Activated naive CD8-positive, alpha-beta T cell treated with anti-CD3 and anti-CD28 coated beads, Interleukin-2, amount 10 ng/mL, durations not matched to agents 7 days and 5 days (primary cell): ENCODE measurements at places on chromosomes 3 and 15. TPM values are rescaled to one million over a fixed set of nuclear protein-coding genes. Genes with fewer than 3 reads are reported as not detected.
A peak's percentile ranks its signal among the peaks of the same experiment; 100 is the strongest.

GRCh38 chr3:154615471-154615870 lies 185.5 kb upstream of the GPR149 start:
- H3K27me3 ChIP-seq, result no peaks in the 10 kb centered on the region
- no peaks in the 10 kb centered on the region for H3K4me1 ChIP-seq
- H3K27ac ChIP-seq, result no peak overlapping the region
- H3K36me3 ChIP-seq, result no peaks in the 10 kb centered on the region

The NCK1 gene
- 37.2 TPM for total RNA-seq

GRCh38 chr3:120033596-120033995 lies 60.7 kb downstream of the GSK3B start:
- peaks cover 39% of the 10 kb centered on the region for H3K36me3 ChIP-seq
- no peak overlapping the region for H3K4me3 ChIP-seq
- peaks cover 20% of the 10 kb centered on the region for H3K4me1 ChIP-seq

The FEZF2 gene
- total RNA-seq, result not detected

The PLCB2 gene
- total RNA-seq, result 174 TPM

DNA sequence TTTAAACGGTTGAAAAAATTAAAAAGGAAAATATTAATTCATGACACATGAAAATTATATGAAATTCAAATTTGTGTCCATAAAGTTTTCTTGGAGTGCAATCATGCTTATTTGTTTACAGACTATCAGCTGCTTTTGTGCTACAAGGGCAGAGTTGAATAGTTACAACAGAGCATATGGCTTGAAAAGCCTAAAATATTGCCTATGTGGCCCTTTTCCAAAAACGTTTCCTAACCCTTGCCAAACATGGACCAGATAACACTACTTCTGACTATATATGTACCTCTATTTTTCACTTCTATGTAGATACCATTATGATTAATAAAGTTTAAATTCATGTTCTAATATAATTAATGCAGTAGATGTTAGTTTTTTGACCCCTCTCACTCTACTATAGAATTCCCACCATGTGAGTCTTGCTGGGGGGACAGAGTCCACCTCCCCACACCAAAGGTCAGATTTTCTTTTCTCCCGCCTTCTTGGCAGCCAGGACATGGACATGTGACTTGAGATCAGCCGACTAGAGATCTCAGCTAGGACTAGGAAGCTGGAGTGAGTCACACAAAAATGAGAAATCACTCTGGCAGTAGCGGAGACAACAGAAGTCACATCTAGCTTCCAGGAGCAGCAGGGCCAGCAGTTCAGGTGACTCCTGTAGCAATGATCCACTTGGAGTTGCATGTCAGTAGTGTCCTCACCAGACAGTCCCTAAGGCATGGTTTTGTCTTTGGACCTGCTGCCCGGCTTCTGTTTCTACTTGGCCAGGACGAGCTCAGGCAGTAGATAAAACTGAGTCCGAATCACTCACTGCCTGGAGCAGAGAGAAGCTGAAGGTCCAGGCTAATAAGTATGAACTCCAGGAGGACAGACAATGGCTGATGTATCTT lies 22.4 kb downstream of the CIAO2A start:
- H3K27ac ChIP-seq, result peak overlapping the region; percentile 16
- no peaks in the 10 kb centered on the region for H3K27me3 ChIP-seq
- peaks cover 9% of the 10 kb centered on the region for H3K36me3 ChIP-seq
- peaks cover 18% of the 10 kb centered on the region for H3K4me1 ChIP-seq
- DNase-seq, result no peak

- no peaks in the 10 kb centered on the region for H3K4me1 ChIP-seq
- H3K27ac ChIP-seq, result no peak overlapping the region
These were observed 17.2 kb upstream of the CRABP1 start for GRCh38 chr15:78322724-78323521.

The LIPH gene
- not detected for total RNA-seq

GRCh38 chr3:83524901-83525300 lies 1433.9 kb upstream of the CADM2 start:
- H3K4me1 ChIP-seq, result no peaks in the 10 kb centered on the region
- H3K27ac ChIP-seq, result no peak overlapping the region
- no peaks in the 10 kb centered on the region for H3K36me3 ChIP-seq
- H3K27me3 ChIP-seq, result no peaks in the 10 kb centered on the region

GRCh38 chr3:50324351-50325112 lies 2.0 kb upstream of the HYAL2 start:
- no peaks in the 10 kb centered on the region for H3K27me3 ChIP-seq
- peak; percentile 78 for DNase-seq
- peak overlapping the region; percentile 45 for H3K27ac ChIP-seq
- peaks cover 24% of the 10 kb centered on the region for H3K4me1 ChIP-seq
- H3K4me3 ChIP-seq, result no peak overlapping the region

DNA sequence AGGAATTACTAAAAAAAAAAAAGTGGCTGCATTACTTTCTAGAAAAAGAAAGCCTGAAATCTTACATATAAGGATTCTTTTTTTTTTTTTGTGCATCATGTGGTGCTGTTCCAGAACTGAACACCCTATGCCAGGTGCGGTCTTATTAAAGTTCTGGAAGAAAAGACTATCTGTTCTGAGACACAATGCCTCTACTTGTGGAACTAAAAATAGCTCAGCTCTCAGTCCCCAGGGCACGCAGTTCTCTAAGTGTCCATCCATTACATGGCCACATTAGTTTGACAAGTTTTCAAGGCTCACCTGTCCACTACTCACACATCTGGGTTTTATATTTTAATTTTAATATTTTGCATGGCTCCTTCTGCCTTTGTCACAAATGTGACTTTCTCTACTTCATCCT lies 126.6 kb upstream of the ADAMTS9 start:
- no peaks in the 10 kb centered on the region for H3K4me1 ChIP-seq
- H3K36me3 ChIP-seq, result no peaks in the 10 kb centered on the region
- no peaks in the 10 kb centered on the region for H3K27me3 ChIP-seq
- H3K4me3 ChIP-seq, result no peak overlapping the region
- DNase-seq, result no peak

- DNase-seq, result no peak
- peaks cover 24% of the 10 kb centered on the region for H3K4me1 ChIP-seq
- no peak overlapping the region for H3K4me3 ChIP-seq
- no peak overlapping the region for H3K27ac ChIP-seq
- H3K36me3 ChIP-seq, result peaks cover 22% of the 10 kb centered on the region
These were observed 36.7 kb downstream of the POC1A start for GRCh38 chr3:52117537-52117936.

The C3orf85 gene
- not detected for total RNA-seq

- H3K27ac ChIP-seq, result no peak overlapping the region
- H3K36me3 ChIP-seq, result no peaks in the 10 kb centered on the region
- no peak overlapping the region for H3K4me3 ChIP-seq
These were observed 117.0 kb downstream of the P3H2 start for GRCh38 chr3:190003681-190004123.

DNA sequence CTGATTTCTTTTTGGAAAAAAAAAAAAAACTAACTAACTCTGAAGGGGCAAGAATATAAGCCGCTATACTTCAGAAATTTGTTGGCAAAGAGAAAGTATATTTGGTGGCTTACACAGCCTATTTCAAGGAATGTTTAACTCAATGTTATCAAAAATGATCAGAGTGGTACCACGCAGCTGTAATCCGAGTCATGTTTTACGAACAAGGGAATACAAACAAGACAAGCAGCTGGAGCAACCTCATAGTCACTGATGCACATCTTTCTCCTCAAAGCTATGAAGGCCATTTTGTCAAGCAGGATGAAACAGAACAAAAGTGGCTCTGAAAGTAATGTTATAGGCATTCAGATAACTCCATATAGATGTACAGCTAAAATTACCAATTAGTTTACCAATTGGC lies 81.2 kb downstream of the SCAPER start:
- no peak for DNase-seq
- no peak overlapping the region for H3K27ac ChIP-seq
- peaks cover 7% of the 10 kb centered on the region for H3K4me1 ChIP-seq

The TIMP4 gene
- not detected for total RNA-seq

The NIT2 gene
- total RNA-seq, result 43.5 TPM

- H3K27ac ChIP-seq, result peak within 1 kb of the TSS; percentile 92
- H3K4me1 ChIP-seq, result peaks cover 42% of the 10 kb centered on the region
- H3K4me3 ChIP-seq, result peak within 1 kb of the TSS; percentile 92
- H3K27me3 ChIP-seq, result no peaks in the 10 kb centered on the region
- no peak for DNase-seq
- peaks cover 39% of the 10 kb centered on the region for H3K36me3 ChIP-seq
These were observed at the start of gene ATP8B4 for GRCh38 chr15:50119063-50120040. Gene ATP8B4, minus strand, starts transcription at chr15:50119233. Its CDS starts 12,267 bp downstream, at chr15:50106966.

The SLC28A2 gene
- total RNA-seq, result not detected

- no peaks in the 10 kb centered on the region for H3K27me3 ChIP-seq
- H3K4me3 ChIP-seq, result peak overlapping the region; percentile 94
- H3K36me3 ChIP-seq, result peaks cover 36% of the 10 kb centered on the region
- H3K4me1 ChIP-seq, result peaks cover 41% of the 10 kb centered on the region
- peak; percentile 45 for DNase-seq
These were observed 631 bp downstream of the UBR1 start for GRCh38 chr15:43105077-43105736.

DNA sequence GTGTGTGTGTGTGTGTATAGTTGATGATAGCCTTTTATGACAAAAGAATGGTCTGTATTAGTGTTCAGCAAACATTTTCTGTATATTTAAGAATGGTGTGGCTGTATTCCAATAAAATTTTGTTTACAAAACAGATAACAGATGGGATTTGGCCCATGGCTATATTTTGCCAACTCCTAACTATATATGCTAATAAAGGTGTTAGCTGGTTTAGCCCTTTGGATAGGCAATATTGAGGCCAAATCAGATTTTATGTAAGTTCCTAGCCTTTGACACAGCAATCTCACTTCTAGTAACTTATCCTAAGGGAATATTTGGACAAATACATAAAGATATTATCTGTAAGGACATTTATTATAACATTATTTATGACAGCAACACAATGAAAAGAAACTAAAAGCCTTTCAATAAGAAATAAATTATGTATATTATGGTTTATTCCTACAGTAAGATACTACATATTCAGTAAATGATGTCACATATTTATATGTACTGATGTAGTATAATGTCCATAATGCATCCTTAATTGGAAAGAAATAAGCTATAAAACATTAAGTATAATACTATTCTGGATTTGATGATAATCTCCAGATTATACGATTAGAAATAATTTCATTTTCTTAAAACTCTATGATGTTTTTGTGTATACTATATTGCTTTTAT lies 264.0 kb downstream of the RBMS3 start:
- no peaks in the 10 kb centered on the region for H3K36me3 ChIP-seq
- H3K27me3 ChIP-seq, result peaks cover 4% of the 10 kb centered on the region
- H3K4me1 ChIP-seq, result no peaks in the 10 kb centered on the region
- H3K4me3 ChIP-seq, result no peak overlapping the region

- H3K4me1 ChIP-seq, result peaks cover 2% of the 10 kb centered on the region
- no peak overlapping the region for H3K4me3 ChIP-seq
- no peaks in the 10 kb centered on the region for H3K36me3 ChIP-seq
- H3K27me3 ChIP-seq, result no peaks in the 10 kb centered on the region
- no peak overlapping the region for H3K27ac ChIP-seq
- no peak for DNase-seq
These were observed 557.5 kb downstream of the GOLGA6L6 start for GRCh38 chr15:19984101-19984500.

GRCh38 chr3:42814914-42815507 lies 5.8 kb downstream of the ACKR2 start:
- no peaks in the 10 kb centered on the region for H3K4me1 ChIP-seq
- no peak overlapping the region for H3K4me3 ChIP-seq
- peaks cover 11% of the 10 kb centered on the region for H3K27me3 ChIP-seq
- H3K27ac ChIP-seq, result no peak overlapping the region

GRCh38 chr3:4350789-4351163 lies 47.6 kb downstream of the SETMAR start:
- no peaks in the 10 kb centered on the region for H3K27me3 ChIP-seq
- DNase-seq, result no peak
- H3K4me1 ChIP-seq, result peaks cover 27% of the 10 kb centered on the region
- peak overlapping the region; percentile 60 for H3K4me3 ChIP-seq
- peak overlapping the region; percentile 13 for H3K27ac ChIP-seq
- H3K36me3 ChIP-seq, result peaks cover 11% of the 10 kb centered on the region

The KLHDC8B gene
- total RNA-seq, result 3.2 TPM

DNA sequence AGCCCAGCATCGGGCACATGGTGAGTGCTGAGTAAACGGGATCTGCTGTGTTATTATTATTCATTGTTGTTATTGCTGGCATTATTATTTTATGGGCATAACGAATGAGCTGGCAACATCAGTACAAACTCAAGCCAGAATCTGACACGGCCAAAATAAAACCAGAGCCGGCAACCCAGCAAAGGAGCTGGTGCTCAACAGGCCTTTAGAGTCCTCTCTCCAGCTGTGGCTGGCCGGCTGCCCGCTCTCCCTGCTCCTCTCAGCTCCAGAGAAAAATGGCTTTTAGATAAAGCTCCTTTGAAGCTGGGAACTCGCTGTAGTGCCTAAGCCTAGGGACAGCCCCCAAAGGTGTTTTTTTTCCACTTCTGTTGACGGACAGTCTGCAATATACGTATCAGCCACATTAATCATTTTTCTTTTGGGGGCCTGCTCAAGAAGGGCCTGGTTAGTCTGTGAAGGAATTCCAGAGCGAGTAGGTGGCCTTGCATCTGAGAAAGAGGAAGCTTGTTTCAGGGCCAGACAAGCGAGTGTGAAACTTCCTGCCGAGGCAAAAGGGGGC lies 193.9 kb upstream of the UBE2E1 start:
- peaks cover 2% of the 10 kb centered on the region for H3K4me1 ChIP-seq
- peaks cover 2% of the 10 kb centered on the region for H3K36me3 ChIP-seq
- DNase-seq, result no peak
- no peak overlapping the region for H3K4me3 ChIP-seq
- peaks cover 9% of the 10 kb centered on the region for H3K27me3 ChIP-seq

DNA sequence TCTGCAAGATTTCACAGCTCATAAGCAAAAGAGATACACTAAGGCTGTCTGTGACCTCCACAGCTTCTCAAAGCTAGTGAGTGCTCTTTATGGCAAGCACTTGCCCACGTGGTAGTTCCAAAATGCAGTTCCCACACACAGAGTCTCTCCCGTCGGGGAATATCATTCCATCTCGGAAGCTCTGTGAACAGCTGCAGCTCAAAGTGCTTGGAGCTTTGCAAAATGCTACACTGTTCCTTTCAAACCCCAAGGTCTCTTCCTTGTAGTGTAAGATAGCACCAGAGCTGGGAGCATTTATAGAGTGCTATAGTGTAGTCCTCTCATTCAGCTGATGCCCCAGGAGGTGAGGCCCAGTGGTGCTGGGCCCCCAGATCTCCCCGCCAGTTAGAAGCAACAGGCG lies 36.1 kb downstream of the ST6GAL1 start:
- H3K36me3 ChIP-seq, result peaks cover 39% of the 10 kb centered on the region
- peaks cover 17% of the 10 kb centered on the region for H3K4me1 ChIP-seq
- no peak for DNase-seq
- no peak overlapping the region for H3K4me3 ChIP-seq
- H3K27me3 ChIP-seq, result no peaks in the 10 kb centered on the region

GRCh38 chr3:67831262-67831661 lies 176.8 kb upstream of the SUCLG2 start:
- no peak overlapping the region for H3K4me3 ChIP-seq
- no peak overlapping the region for H3K27ac ChIP-seq
- no peaks in the 10 kb centered on the region for H3K27me3 ChIP-seq
- no peak for DNase-seq
- H3K4me1 ChIP-seq, result no peaks in the 10 kb centered on the region

The IL5RA gene
- total RNA-seq, result 0.48 TPM

- no peaks in the 10 kb centered on the region for H3K27me3 ChIP-seq
- no peak overlapping the region for H3K4me3 ChIP-seq
- no peaks in the 10 kb centered on the region for H3K36me3 ChIP-seq
These were observed 583.9 kb downstream of the NTRK3 start for GRCh38 chr15:87672309-87673288.
